ENCODE measurements at places on chromosomes 13 and 19.

- DNase-seq: no peak
These were observed 1.2 kb upstream of the SLC6A16 start for GRCh38 chr19:49326165-49326704.

DNA sequence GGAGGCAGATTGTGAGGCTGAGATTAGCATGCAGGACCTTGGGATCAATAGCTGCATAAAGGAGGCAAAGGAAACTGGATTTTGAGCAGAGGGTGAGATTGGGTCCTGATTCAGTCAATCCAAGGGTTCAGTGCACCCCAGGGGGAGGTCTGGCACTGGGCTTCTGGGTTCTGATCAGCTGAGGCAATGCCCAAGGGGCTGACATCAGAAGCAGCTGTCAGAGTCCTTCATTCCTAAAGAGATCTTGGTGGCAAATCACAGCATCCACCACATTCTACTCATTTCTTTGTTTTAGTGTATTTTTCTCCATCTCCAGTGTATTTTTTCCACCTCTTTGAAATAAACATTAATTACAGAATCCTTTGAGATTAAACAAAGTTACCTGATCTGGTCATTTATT, 5.4 kb upstream of the LYPD5 start:
- no peak for DNase-seq

- DNase-seq: no peak
These were observed 16.2 kb downstream of the UNC13A start for GRCh38 chr19:17671906-17672305.

DNA sequence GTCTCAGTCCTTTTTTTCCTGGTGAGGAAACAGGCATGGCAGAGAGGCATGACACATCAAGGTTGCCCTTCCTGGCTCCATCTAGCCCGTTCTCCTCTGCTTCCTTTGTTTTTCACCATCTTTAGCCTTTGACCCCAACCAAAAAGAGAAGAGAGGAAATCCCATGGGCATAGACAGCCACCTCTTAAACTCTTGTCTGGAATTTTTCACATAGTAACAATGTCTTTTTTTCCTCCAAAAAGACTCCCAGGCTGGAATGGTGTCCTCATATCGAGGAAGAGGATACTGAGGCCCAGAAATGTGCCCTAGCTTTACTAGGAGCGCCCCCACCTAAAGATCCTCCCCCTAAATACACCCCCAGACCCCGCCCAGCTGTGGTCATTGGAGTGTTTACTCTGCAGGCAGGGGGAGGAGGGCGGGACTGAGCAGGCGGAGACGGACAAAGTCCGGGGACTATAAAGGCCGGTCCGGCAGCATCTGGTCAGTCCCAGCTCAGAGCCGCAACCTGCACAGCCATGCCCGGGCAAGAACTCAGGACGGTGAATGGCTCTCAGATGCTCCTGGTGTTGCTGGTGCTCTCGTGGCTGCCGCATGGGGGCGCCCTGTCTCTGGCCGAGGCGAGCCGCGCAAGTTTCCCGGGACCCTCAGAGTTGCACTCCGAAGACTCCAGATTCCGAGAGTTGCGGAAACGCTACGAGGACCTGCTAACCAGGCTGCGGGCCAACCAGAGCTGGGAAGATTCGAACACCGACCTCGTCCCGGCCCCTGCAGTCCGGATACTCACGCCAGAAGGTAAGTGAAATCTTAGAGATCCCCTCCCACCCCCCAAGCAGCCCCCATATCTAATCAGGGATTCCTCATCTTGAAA, at the start of gene GDF15:
GDF15 (plus strand) TSS at position 484 of the 868 bp plus-strand sequence; CDS start at position 516, 32 bp downstream.
- peak; percentile 34 for DNase-seq

DNA sequence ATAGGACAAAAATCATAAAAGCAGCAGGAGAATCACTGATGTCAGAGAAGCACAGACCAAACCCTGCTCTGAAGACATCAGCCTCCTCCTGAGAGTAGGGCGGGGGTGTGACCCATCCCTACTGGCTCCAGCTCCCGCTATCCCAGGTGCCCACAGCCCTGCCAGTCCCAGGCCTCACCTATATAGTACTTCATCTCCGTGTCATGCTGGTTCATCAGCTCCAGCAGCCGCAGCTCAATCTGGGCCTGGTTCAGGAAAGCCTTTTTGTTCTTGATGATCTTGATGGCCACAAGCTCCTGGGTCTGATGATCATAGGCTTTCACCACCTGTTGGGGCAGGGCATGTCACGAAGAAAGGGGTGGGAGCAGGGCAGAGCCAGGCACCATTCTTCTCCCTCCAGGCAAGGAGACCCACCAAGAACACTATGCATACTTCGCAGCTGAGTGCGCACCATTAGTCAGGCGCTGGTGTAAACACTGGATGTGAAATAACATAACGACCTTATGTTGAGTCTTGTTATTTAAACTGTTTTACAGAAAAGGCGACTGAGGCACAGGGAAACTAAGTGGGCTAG, 4.2 kb downstream of the DYRK1B start:
- no peak for DNase-seq

GRCh38 chr19:16075430-16076153, 703 bp upstream of the TPM4 start:
- DNase-seq: no peak

Data from right hindlimb (tissue), 1 donor.